SK-N-SH treated with all-trans-retinoic acid at 6 μM for 48 hours (cell line): ENCODE measurements at places on chromosomes 6 and 20.

DNA sequence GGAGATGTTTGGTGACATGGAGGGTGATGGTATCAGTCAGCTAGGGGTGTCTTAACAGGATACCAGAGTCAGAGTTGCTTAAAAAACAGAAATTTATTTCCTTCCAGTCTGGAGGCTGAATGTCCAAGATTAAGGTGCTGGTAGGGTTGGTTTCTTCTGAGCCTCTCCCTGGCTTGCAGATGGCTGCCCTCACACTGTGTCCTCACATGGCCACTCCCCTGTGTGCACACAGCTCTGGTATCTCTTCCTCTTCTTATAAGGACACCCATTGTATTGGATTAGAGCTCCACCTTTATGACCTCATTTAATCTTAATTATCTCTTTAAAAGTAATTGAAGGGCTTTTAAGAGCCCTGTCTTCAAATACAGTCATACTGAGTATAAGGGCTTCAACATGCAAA is 431.8 kb upstream of the MMS22L start:
- no peak for ATAC-seq

GRCh38 chr6:25366903-25367545 is 87.8 kb downstream of the CARMIL1 start:
- no peak for ATAC-seq

DNA sequence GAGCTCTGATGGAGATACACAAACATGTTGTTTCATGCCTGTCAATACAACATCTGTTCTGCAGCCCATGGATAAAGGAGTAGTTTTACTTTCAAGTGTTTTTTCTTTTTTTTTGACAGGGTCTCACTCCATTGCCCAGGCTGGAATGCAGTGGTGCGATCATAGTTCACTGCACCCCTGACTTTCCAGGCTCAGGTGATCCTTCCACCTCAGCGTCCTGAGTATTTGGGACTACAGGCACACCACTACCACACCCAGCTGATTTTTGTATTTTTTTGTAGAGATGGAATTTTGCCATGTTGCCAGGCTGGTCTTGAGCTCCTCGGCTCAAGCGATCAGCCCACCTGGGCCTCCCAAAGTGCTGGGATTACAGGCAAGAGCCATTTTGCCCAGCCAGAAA is 97.0 kb downstream of the SMAP1 start:
- no peak for ATAC-seq

GRCh38 chr20:31845300-31845863 is at the start of gene FOXS1:
Gene FOXS1, minus strand, starts transcription at chr20:31845604. Its CDS starts 62 bp downstream, at chr20:31845542.
- peak; percentile 15 for ATAC-seq

GRCh38 chr20:59144831-59145196 is 18.8 kb upstream of the ZNF831 start:
- ATAC-seq, result no peak

GRCh38 chr6:113320653-113321052 is 536.5 kb upstream of the MARCKS start:
- no peak for ATAC-seq

- peak; percentile 75 for ATAC-seq
Measured at GRCh38 chr20:31560746-31561598, 44.1 kb upstream of the ID1 start.
